Gastroesophageal sphincter (tissue), 4 donors: ENCODE measurements at places on chromosomes 4 and X. TPM values are rescaled to one million over a fixed set of nuclear protein-coding genes. Genes with fewer than 3 reads are reported as not detected.
A peak's percentile ranks its signal among the peaks of the same experiment; 100 is the strongest.

The ENPP6 gene
- 1.7 TPM for total RNA-seq

The MAN2B2 gene
- total RNA-seq, result 33.5 TPM

The SLC25A53 gene
- 26.9 TPM for total RNA-seq

The FGF2 gene
- 47.4 TPM for total RNA-seq

The GABRB1 gene
- not detected for total RNA-seq

The AMBN gene
- total RNA-seq, result not detected

The SMIM10L2A gene
- 1.3 TPM for total RNA-seq

The GPM6B gene
- total RNA-seq, result 82.4 TPM

The PARM1 gene
- 24.1 TPM for total RNA-seq

The CXCL11 gene
- total RNA-seq, result not detected

The ANKRD17 gene
- 68.5 TPM for total RNA-seq

The CT45A5 gene
- not detected for total RNA-seq

The SHROOM3 gene
- 127 TPM for total RNA-seq

The AKAP14 gene
- total RNA-seq, result not detected

The LRCH2 gene
- 17.1 TPM for total RNA-seq

The KIAA1210 gene
- not detected for total RNA-seq

The COL25A1 gene
- 1.8 TPM for total RNA-seq

DNA sequence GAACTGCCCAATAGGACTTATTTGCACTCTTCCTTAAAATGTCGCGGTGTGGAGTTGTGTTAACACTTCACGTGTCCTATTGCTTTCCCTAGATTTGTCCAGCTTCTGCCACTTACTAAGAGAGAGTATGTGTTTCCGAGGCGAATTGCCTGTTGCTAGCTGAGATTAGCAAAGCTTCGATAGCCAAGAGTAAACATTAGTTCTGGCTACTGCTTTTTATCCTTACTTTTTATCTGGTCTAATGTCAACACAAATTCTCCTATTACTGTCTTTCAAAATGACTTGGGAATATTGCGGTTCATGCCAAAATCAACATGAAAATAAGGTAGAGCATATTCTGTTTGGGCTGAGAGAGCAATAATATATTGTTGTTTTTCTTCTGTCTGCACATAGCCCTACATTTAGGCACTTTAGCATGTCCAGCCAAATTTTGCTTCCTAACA is 90.4 kb upstream of the VEGFC start:
- ATAC-seq, result no peak

DNA sequence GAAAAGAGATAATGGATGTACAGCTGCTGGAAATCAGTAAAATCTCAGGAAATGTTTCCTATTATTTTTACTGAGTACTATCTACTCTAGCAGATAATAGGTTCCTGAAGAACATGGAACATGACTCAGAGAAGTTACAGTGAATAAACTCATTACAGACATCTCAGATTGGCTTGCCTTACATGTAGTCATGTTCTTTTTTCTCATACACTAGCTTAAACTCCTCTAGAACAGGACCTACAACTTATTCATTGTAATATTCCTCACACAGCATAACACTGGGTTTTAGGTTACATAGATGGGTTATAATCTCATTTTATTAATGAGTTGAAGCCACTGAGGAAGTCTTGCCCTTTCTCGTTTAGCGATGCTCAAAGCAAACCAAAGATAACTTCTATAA is 86.9 kb upstream of the BMP2K start:
- no peak for ATAC-seq

DNA sequence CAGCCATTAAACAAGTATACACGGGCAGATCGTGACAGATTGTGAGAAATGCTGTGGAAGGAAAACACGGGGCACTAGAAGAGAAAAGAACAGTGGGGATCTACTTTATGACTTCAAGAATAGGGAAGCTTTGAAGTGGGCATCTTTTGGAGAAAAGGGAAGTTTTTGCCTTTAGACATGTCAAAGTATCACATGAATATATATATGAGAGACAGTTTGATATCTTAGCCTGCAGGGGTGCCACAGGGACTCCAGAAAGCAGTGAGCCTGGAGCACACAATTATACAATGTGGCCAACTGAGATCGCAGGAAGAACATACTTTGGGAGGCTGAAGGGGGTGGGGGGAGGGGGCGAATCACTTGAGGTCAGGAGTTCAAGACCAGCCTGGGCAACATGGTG is 35.7 kb downstream of the RELL1 start:
- no peak for ATAC-seq

DNA sequence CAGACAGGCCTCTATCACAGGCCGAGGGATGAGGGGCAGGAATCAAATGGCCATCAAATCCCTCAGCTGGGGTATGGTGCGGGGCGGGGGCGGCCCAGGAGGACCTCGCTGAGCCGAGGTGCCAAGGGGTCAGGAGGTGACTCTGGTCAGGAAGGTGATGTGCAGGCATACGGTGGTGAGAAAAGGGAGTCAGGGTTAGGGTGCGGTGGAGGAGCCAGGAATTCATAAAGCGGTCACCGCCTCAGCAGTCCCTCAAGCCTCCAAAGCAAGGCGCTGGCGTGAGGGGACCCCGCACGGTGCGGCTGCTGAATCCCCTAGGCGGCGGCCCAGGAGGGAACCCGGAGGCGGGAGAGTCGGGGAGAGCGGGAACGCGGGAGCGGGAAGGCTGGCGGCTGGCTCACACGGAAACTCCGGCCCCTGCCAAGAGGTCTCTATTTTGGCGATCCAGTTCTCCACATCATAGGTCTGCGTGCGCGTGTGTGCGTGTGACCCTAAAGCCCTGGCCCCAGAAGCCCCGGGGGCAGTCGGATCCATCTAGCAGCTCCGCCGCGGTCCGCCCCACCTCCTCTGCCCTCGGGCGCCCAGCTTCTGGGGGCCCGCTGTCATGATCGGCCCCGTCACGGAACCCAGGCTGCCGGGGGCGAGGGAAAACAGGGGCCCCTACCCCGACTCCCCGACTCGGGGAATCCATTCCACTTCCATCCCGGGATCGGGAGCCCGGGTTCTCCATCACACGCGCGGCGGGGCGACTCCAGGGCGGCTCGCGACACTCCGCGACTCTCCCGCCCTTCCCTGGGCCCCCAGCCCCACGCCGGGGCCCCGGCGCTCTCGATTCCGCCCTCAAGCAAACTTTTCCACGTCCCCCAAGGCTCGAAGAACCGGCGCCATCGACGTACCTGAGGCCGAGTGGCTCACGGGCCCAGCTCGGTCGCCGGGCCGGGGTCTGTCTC is 593 bp downstream of the ELF4 start:
- peak; percentile 23 for ATAC-seq

DNA sequence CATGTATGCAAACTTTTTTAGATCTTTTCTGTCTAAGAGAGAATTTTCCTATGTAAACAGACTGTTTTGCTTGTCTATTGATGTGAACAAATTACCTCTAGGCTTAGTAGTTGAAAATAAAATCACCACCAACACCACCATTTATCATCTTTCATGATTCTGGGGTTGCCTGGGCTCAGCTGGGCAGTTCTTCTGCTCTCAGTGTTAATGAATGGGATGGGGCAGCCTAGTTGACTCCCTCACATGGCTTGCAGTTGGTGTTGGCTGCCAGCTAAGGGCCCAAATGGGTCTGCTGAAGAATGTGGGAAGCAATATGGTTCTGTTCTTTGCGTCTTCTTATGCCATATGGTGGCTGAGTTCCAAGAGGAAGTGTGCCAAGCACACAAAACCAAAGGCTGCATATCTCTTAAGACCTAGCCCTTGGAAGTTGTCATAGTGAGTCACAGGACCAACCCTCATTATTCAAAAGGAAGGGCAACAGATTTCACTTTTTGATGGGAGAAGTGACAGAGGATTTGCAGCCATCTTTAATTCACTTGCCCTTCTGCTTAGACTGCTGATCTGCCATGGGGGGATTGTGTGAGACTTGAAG is 17.9 kb downstream of the REELD1 start:
- ATAC-seq, result no peak

DNA sequence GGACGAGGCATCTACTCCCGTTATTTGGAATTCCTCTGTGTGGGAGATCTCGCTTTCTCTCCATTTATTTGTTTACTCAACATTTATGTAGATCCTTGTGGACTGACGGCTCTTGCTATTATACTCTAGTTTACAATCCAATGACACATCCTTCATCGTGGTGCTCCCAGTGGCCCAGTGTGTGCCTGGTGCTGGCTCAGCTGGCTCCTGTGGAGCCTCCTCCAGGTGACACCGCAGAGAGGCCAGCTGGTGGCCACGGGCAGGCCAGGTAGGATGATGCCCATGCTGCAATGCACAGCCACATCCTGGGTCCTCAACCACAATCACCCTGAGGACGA is 84.0 kb upstream of the AFAP1 start:
- ATAC-seq, result no peak

DNA sequence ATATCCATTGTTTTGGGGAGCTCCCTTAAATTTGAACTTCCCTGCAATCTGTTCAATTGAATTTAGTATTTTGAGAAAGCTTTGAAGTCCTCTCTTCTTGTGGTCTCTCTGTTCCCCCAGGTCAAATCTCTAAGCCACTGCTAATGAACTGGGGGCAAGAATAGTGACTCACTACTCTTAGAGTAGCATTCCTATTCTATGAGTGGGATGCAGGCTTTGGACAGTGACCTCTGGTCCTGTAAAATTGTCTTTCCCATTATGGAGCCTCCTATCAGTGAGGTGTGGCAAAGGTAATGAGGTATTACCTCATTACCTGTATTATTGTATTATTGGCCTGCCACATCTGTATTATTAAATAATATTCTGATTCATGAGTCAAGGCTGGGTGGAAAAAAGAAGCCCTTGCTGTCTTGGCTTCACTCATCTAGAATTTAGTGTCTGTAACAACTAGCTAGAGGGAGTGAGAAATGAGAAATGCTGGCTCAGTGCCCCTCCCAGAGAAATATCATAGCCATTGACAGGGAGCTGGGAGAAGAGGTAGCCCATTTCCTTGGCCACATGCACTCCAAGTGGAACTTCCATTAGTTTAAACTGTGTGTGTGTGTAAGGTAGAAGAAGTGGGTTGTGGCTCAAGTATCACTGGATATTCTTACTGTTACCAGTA is 393.9 kb upstream of the CTSO start:
- ATAC-seq, result no peak

DNA sequence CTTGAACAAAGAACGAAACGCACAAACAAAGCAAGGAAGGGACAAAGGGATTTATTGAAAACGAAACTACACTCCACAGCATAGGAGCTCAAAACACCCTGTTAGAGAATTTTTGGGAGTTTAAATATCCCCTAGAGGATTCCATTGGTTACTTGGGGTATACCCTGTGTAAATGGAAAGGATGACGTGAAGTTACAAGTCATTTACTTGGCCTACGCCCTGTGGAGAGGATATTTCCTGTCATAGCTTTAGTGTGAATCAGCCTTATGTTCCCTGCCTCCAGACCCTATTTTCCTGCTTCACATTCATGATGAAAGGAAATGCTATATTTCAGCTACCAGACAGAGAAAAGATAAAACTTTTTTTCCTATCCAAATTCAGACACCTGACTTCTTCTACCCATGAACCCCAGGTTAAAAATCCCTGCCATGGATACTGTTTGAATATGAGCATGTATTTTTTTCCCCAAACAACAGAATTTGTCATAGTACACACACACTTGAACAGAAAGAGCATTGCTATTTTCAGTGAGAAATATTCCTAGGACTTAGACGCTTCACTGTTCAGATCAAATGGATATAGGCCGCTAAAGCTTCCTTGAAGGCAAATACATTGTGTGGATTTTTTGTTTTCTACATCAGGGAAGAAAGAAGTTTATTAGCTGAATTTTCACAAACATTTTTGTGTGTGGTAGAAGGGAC is 20.4 kb downstream of the PIN4 start:
- no peak for ATAC-seq

DNA sequence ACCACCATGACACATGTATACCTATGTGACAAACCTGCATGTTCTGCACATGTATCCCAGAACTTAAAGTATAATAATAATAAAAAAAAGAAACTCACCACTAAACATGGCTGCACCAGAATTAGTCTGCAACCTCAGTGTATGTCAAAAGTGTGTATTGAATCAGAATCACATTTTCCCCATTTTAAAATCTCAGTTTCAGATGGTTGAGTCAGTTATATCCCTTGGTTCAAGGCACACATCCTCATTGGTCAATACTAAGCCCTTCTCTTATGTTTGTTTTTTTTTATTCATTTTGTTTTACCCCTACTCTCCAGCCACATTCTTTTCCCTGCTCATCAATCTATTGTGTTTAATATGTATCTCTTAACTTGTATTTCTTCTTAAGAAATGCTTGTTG is 57.8 kb upstream of the ANXA3 start:
- no peak for ATAC-seq

DNA sequence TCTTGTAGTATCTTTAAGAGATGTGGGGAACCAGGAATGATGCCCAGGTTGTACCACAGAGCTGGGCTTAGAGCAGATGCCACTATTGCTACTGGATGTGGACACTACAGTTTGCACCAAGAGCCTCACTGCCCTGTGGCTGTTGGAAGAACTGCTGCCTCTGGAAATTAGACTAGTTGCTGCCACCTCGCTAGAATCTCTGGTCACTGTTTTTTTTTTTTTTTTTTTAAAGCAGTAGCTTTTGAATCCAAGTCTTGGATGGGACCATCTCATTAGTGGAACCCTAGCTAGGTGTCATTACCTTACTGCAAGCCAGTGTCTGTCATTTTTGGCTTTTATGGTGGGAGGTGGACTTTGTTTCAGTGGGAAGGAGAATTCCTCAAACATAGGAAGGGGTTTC is 105.5 kb downstream of the ARHGAP10 start:
- peak; percentile 31 for ATAC-seq

GRCh38 chr4:92791871-92792440 is 488.2 kb downstream of the GRID2 start:
- ATAC-seq, result no peak

- no peak for ATAC-seq
Observed at GRCh38 chr4:147620315-147620714, 3.1 kb downstream of the TMEM184C start.

GRCh38 chr4:93267747-93268146 is 560.8 kb upstream of the ATOH1 start:
- peak; percentile 31 for ATAC-seq

GRCh38 chr4:89273741-89274141 is 33.9 kb downstream of the GPRIN3 start:
- no peak for ATAC-seq

GRCh38 chr4:97841512-97841911 is 301.8 kb downstream of the STPG2 start:
- no peak for ATAC-seq

DNA sequence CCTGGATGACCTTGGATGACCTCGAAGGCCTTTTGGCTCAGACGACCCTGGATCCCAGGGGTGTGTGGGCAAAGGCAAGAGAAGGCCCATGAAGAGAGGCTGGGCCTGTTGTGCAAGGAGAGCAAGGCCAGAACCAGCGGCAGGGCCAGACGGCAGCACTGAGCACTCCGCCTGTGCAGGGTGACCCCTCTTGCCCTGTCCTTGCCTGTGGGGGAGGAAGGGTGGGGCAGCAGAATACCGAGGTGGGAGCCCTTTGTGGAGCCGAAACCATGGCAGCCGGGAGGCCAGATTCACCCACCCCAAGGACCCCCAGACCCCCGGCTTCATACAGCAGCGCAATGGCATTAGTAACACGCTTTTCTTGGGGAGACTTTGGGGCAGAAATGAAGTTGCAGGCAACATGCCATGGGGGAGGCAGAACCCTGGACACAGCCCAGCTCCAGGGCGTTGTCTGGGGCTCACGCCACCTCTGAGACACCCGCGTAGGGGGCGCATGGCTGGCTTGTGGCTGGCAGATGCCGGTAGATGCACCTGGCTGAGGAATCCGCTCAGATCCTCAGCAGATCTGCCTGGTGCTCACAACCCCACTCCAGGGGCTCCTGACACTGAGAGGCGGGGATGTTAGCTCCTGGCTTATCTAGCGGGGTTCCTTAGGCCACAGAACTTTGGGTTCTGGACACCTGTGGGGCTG is 114.5 kb downstream of the FAM53A start:
- ATAC-seq, result no peak
